ENCODE measurements at places on chromosomes 6 and 20.

GRCh38 chr6:151325075-151326050 lies 66.0 kb downstream of the ZBTB2 start:
- DNase-seq = peak; percentile 74

DNA sequence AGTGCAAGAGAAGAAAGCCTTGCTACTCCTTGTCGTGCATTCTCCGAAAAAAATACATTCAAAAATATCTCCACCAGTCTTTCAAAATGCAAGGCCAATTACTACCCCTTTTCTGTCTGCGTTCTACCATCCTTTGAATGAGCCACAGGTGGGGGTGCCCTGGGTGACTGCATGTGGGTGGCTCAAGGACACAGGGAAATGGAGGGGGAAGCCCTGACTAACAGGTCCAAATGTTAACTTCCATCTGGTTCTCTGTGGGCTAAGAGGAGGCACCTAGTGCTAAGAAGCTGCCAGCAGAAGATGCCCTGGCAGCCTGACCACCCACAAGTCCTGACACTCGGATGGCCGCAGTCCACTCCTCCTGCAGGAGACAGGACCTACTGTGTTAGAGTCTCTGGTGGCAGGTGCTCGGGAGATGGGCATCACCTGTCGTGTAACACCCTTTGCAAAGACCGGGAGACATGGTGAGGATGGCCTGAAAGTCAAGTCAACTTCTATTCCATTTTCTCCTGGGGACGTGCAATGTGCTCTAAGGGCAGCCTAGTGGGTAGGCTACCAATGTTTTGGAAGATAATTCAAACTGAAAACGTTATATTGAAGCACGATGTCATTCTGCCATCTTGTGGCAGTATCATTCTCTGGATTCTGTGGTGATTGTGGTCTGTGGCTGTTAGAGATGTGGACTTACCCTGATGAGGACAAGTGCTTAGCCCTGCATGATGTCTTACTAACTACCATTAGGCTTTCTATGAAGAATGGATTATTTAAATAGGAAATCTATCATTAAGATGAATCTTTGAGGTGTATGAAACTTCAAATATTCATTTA lies 27.4 kb upstream of the IGF2R start:
- no peak for DNase-seq

GRCh38 chr6:13500264-13500663 lies 12.9 kb upstream of the GFOD1 start:
- DNase-seq = no peak

DNA sequence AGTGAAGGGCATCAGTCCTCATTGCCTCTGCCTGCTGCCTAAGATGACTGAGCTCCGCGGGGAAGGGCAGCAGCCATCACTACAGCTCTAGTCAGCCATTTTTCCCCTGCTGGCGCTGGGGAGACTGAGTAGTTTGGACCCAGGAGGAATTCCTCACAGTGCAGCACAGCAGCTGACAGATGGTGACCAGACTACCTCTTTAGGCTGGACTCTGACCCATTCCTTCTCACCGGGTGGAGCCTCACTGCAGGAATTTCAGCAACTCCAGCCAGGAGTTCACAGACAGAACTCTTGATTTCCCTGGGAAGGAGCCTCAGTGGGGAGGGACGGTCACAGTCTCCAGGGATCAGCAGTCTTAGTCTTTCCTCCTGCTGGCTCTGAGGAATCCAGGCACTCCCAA lies 492.0 kb upstream of the MMS22L start:
- no peak for DNase-seq

- no peak for DNase-seq
These were observed 32.2 kb downstream of the AHI1 start for GRCh38 chr6:135465307-135465706.
